ENCODE measurements at places on chromosomes 7 and 10.

DNA sequence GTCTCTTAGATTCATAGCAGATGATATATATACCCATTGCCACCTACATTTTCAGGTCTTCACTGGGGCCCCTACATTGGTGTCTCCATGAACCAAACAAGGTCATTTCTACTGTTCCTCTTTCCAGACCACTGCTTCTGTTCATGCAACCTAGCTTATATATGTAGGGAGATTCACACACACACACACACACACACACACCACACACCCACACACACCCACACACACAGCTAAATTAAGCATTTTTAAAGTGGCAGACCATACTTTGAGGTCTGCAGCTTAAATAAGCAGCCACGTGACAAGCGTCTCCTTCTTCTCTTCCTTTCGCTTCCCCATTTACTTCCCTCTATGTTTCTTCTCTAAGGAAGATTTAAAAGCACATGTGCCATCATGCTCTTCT is 70.0 kb upstream of the CC2D2B start:
- DNase-seq, result no peak

DNA sequence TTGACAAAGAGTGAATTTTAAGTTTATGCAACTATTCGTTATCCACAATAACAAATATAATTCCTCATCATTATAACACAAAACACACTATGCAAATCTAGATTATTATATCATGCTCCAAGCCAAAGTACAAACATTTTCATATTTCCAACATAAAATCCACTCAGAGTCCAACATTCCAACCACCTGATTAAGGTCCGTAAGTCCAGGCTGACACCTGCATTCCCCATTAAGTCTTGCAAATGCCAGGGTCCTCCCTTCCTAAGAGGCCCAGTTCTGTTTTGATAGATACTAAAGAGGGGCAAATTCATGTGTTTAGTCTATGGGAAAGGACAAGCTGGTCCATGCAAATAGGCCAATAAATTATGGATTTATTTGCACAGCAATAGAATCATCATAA is 206.1 kb downstream of the POU6F2 start:
- DNase-seq, result no peak

DNA sequence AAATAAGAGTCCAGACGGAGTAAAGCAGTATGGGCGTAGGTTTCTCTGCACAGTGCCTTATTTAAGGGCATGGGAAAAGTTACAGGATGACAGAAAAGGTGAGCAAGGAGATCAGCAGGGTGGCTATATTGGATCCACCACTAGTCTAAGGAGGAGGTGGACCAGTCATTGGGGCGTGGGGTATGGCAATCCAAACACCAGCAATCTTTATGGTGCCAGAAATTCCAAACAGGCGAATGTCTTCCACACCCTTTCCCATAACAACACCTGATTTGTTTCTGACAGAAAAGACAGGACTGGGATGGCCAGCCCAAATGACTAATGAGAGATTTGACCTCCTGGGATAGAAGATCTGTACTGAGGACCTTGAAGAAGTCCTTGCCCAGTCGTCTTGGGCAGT is 181.8 kb upstream of the MBL2 start:
- DNase-seq, result no peak

DNA sequence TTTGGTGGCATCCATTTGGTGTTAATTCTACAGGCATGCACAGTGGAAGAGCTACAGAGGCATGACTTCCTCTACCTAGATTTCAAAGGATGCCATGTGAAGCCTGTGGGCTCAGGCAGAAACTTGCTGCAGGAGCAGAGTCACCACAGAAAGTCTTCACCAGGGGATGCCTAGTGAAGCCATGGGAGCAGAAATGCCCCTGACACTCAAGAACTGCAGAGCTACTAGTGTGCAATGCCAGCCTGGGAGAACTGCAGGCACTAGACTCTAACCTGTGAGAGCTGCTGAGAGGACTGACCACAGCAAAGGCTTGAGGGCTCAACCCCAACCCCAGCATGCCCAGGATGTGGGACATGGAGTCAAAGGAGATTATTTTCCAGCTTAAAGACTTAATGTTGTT is 3.9 kb downstream of the OR9A2 start:
- no peak for DNase-seq

DNA sequence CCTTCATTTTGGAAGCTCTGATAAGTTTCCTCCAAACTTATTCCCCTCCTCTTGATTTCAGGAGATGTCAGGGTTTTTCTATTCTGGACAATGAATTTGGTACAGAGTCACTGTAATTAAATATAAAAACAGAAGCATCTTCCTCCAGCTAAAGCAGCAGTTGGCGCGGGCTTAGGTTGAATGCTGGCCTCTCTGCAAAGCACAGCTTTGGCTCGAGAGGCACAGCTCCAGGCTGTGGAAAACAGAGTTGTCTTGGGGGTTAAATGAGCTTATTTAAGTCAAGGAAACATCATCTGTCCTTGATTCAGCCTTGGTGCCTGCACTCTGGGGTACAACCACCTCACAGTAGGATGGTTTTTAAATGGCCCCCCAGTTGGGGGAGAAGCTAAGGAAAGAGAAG is 35.0 kb upstream of the PDCD4 start:
- no peak for DNase-seq

DNA sequence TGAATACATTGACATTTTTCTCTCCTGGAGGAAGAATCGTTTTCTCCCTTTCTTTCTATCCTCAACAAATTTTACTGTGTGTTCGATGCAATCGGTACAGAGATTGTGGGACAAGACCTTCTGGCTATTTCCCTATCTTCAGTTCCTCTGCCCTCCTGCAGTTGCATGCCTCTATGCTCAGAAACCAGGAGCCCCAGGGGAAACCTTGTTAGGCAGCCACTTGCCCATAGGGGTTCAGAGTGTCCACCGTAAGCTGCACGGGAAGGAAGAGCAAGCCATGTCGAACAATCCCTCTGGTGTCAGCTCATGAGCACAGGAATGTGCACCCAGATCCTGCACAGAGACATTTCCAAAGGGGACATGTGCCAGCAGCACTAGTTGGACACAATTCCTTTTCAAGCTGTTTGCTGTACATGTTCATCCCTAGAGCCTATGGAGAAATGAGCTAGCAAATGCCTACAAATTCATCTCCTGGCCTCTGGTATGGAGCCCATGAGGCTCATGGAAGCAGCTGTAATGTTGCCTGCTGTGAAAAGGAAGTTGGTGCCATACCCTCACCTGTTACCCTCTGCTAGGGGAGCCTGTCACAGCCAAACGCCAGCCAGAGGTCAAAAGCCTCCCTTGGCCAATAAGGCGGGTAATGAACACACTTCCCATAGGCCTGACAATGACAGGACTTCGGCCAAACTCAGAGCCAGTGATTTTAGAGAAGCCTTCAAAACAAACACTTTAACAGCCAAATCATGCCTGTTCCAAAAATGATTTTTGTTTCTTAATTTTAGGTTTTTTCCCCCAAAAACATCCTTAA is 35.9 kb upstream of the ASAH2 start:
- DNase-seq, result no peak

- no peak for DNase-seq
These were observed 21.8 kb upstream of the PTPRN2 start for GRCh38 chr7:158609313-158609974.

DNA sequence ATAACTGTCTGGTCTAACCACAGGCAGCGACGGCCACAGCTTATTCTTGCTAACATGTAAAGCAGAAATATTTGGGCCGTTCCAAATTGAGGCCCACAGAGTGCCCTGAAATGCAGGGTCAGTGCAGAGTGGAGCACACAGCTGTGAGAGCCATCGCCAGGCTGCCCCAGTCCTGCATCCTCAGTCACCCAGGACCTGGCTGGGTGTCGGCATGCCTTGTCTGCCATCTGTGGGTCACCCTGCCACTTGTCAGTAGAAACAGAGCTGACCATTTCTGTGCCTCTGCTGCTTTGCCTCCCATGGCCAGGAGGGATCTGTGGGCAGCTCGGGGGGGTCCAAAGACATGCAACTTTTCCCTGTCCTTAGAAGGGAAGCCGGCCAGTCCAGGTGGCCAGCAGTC is 57.3 kb upstream of the BTBD16 start:
- no peak for DNase-seq

GRCh38 chr7:75966190-75966961 is 28.0 kb downstream of the TMEM120A start:
- DNase-seq, result no peak

DNA sequence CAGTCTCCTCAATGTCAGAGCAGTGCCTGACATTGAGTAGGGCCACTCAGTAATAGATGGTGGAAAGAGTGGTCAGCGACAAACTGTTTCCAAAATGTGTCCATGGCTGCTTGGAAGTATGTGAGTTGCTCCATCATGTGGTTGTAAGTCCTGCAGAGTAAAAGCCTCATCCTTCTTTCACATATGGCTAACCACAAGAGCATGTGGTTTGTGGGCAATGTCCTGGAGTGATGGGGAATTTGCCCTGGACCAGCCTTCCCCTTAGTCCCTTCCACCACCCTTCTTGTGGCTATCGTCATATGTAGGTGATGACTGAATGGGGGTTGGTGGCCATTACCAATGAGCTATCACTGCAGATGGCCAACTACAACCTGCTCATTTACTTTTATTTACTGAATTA is 33.0 kb upstream of the PLXNA4 start:
- DNase-seq, result no peak

- no peak for DNase-seq
These were observed 33.2 kb downstream of the TRIM8 start for GRCh38 chr10:102677331-102678067.

DNA sequence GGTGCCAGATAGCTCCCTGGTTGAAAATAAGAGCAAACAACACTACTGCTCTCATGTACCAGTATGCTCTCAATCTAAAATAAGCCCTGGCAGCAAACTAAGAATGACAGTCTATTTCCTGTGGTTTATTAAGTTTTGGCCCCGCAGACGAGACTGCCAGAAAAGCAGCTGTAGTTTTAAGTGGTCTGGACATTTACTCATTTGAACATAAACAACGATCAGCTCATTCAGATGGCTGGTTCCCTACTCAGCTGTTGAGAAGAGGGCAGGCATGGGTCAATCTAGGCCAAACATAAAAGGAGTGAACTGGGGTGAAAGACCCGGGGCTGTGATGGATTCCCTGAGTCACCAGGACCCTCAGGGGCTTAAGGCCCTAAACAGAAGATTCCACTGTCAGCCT is 4.5 kb downstream of the TRIL start:
- DNase-seq, result no peak

DNA sequence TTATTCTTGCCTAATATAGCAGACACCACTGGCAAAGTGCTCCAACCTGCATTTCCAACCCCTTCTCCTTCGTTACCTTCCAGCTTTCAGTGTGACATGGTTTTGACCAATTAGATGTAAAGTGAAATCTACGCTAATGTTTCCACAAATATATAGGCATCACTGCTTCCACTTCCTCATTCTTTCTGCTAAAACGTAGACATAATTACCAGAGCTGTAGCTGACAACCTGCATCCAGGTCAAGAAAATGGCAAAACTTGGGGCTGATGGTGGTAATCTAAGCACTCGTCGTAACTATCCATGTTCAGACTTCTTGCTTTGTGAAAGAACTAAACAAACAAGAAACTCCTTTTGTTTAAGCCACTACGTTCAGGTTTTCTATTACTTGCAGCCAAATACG is 41.8 kb upstream of the COL1A2 start:
- no peak for DNase-seq

- DNase-seq, result no peak
These were observed 131.5 kb upstream of the PFKP start for GRCh38 chr10:2935647-2936386.

DNA sequence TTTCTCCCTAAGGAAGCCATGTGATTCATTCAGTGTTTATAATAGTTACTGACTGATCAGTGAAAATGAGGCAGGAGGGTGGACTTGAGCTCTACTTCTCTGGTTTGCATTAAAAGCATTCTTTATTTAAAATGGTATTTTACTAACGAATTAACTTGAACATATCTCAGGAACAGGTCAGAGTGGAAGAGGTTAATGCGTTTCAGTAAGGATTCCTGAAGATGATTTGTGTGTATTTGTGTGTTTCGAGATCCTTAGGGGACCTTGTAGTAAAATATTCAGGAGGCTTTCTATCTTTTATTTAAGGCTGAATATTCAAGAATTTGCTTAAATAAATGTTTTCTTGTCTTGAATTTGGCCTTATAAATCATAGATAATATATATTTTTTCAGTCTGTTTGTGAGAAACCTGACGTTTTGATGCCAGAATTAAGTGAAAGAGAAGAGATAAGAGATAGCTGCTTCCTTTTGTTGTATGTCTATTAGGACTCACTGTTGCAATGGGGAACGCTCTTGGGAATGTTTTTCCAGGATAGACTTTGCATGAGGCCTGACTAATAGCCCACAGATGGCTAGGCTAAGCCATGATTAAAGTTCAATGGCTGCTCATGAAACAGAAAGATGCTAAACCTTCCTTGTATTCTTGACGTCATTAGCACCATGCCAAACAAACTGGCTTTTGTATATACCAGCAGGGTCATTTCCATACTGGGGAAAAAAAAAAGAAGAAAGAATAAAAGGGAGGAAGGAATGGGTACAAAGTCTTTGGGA is 93.8 kb upstream of the MTPN start:
- no peak for DNase-seq

DNA sequence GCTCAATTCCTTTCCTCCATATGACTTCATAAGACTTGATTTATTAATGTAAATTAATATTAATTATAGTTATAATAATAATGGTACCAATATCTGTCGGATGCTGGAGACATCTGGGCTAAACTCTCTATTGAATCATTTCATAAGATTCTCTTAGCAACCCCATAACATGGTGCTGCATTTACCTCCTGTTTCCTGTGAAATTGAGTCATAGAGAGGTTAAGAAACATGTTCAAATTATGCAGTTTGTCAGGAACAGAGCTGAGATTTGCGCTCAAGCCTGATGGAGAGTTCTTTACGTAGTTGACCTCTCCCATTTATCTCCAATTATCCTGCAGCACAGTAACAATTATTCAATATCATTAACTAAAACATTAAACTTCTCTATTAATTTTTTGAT is 621.8 kb upstream of the FZD8 start:
- no peak for DNase-seq

DNA sequence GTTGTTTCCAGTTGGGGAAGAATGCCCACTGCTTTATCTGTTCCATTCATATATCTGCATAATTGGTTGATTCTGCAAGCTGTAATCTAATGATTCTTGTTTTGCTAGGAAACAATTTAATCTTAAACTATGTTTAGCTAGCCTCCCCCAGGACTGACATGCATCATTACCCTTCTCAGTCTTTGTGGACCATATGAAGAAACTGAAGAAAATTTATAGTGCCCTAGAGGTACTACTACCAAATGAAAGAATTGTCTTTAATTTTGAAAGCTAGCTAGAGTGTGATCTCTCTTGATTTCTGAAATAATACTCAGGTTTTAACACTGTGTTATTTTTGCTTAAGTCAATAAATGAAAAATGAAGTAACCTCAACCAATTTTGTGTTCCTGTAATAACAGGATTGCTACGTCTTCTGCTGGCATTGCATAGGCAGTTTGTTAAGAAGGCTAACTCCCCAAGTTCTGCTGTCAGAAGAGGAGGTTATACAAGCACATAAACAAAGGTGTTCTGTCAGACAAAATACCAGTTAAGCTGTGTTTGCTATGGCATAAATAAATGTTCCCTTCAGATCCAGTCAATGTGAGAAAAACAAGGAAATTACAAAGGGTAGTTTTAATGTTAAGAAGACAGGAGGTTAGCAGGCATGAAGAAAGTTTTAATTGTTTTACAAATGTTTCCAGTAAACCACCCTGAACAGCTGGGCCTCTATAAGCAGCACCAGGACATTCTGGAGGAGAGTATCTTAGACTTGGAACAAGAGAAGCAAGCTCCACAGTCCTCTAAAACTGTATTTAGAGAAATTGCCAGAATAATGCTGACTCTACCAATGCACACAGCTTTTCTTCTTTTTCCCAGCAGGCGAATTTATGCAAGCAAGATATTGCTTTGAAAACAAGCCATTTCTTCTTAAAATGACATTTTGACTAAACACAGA is 90.3 kb upstream of the CTTNBP2 start:
- no peak for DNase-seq

- no peak for DNase-seq
These were observed 31.6 kb downstream of the MKLN1 start for GRCh38 chr7:131359136-131359776.
